ENCODE measurements at places on chromosomes 12 and 14.
A peak's percentile ranks its signal among the peaks of the same experiment; 100 is the strongest.

- DNase-seq: no peak
Measured at GRCh38 chr12:67826946-67827720, 162.1 kb upstream of the IFNG-AS1 start.

DNA sequence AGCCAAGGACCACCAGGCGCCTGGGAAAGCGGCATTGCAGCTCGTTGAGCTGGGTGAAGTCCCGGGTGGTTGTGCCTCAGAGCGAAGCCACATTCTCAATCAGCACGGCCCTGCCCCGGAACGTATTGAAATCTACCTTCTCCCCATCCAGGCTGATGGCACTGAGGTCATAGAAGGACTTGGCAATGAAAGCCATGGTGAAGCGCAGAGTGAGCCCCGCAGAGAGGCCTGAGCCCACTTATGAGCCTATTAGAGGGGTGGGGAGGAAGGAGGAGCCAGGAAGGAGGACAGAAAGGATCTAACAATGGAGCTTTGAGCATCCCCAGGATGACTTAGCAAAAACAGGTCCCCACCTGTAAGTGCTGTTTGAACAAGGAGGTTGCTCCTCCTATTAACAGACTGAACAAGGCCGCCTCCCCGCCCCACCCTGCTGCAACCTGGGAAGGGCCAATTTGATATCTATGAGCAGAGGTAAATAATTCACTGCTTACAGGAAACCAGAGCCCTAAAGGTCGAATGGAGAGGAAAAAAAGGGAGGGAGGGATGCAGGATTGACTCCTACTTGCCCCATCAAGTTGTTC lies at the start of gene GPX2:
GPX2 (minus strand) TSS at position 215 of the 581 bp plus-strand sequence; CDS start at position 196, 19 bp downstream.
- DNase-seq: no peak

DNA sequence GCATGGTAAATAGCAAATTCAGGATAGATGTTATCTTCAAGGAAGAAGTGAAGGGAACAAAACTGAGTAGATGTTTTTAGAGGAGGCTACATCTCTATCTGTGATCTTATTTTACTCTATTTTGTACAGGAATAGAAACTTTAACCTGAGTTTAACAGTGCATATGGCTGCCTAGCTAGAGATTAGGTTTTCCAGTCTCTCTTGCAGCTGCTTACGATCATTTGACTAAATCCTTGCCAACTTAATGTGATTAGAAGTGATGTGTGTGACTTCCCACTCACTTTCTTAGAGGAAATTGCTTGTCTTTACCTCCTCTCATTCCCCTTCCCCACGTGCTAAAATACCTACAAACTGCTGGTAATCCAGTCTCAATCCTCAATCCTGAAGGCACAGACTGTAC lies 26.5 kb upstream of the SLC15A5 start:
- no peak for DNase-seq

DNA sequence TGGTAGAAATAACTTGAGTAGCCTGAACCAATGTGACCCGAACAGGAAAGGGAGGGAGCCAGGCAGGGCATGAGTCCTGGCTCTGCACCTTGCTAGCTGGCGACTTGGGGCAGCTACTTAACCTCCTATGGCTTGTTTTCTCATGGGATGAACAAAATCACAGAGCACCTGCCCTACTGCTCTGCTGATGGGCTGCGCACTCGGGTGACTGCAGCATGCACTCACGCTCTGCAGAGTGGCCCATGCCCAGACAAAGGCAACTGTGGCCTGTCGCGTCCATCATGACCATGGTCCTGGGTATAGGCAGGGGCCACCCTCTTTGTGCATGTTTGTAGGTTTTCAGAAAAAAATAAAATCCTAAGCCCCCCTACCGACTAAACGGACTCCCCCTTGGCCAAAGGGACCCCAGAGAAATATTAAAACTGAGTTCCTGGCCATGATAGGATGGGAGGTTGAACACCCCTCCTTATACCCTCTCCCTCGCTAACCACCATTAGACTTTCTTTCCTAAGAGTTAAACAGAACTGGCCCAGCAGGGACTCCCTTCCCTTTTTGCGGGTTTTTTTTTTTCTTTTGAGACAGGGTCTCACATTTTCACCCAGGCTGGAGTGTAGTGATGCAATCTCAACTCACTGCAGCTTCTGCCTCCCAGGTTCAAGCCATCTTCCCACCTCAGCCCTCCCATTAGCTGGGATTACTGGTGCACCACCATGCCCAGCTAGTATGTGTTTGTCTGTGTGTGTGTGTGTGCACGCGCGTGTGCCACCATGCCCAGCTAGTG lies 32.5 kb downstream of the VWF start:
- DNase-seq: no peak

DNA sequence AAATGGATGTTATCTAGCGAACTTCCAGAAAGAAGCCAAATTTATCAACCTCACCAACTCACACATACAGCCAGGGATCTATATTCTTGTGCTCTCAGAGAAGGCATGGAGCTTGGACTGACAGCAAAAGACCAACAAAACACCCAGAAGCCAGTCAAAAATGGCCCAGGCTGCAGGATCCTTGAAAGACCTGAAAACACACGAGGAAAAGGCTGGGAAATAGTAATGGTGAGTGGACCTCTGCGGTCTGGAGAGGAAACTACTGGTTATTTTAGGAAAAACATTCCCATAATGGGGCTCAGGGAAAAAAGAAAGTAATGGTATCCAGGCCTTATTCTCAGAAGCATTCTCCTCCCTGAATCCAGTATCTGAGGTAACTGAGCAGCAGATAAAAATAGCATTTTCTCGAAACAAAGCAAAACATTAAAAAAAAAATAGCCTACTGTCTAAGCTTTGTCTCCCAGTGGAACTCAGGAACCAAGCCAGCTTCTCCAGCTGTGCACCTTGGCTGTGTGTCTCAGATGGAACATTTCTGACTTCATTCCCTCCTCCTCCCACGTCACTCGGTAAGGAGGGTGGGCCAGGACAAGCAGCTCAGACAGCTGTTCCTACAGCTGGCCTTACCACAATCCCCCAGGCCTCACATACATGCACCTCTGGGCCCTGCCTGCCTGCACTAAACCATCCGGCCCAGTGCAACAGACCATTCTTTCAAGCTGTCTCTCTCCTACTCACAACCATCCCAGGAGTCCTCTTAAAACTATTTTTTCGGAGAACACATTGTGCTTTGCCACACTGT lies 249.9 kb downstream of the DAD1 start:
- DNase-seq: no peak

DNA sequence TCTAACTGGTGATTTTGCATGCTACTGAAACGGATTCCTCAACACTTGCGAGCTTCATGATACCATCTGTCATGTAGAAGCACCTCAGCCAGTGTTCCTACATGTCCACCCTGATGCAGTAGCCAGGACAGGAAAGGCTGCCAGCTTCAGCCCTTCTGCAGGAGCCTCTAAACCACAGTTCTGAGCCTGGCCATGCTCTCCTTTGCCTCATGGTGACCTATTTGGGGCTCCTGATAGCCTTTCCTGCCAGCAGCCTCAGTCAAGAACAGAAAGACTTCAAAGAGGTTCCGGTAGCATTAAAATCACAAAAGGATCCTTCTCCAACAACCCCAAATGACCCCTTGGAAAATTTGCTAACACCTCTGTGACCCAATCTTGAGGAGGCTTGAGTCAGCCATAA lies 96.0 kb downstream of the CNTN1 start:
- no peak for DNase-seq

- peak; percentile 92 for DNase-seq
Measured at GRCh38 chr14:64540208-64541202, at the start of gene HSPA2. Gene HSPA2 (plus strand): TSS chr14:64540741. CDS start chr14:64540850, 109 bp downstream.

- no peak for DNase-seq
Measured at GRCh38 chr14:74444866-74445265, 18.9 kb upstream of the SYNDIG1L start.

- DNase-seq: no peak
Measured at GRCh38 chr14:34113005-34113511, 162.2 kb upstream of the EGLN3 start.

GRCh38 chr12:2118481-2119255 lies 65.9 kb downstream of the CACNA1C start:
- DNase-seq: no peak

DNA sequence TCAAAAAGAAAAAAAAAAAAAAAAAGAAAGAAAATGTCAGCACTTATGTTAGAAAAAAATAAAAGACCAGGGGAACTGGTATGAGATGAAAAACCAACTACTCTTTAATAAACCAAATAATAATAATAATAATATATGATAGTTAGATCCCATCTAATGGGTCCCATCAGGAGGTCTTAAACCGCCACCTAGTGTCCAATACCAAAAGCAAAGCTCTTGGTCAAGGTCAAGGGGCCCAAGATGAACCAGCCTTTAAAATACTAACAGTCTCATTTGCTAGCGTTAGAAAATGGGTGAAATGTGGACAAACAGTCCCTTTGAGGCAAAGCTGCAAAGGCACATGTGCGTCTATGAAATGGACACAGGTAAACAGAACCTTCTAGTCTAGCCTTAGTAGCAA lies 12.3 kb downstream of the BRAP start:
- no peak for DNase-seq

- no peak for DNase-seq
Measured at GRCh38 chr12:122048151-122048550, 26.5 kb downstream of the BCL7A start.

DNA sequence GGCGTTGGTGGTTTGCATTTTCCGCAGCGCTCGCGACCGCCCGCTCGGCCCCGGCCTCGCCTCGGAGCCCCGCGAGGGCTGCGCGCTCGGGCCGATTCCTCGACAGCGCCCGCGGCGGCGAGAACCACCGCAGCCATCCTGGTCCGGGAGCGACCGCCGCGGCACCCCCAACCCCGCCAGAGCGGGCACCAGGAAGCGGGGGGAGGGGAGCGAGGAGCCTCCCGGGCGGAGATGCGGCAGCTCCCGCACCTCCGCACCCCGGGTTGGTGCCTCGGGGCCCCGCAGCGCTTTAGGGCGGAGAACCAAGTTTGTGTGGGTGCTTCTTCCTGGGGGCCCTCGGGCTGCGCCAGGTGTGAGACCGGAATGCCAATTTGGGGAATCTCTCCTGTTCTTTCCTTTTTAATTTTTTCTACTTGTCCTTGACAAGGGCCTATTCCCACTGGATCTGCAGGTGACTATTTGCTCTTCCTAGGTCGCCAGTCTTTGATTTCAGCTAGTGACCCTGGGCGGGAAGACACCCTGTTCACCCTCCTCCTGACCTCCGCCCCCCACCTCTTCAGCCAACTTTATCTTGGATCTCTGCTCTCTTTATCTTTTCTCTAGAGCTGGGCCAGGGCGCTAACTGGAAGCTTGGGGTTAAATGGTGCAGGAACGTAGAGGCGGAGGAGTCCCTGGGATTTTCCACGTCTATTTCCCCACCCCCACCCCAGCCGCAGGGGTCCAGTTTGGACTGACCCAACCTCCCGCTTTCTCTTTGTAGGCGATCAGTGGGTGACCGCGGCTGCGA lies at the start of gene SOCS2:
SOCS2 (plus strand) TSS at position 751 of the 787 bp plus-strand sequence. CDS start 223 bp downstream, outside the sequence.
- peak; percentile 23 for DNase-seq

DNA sequence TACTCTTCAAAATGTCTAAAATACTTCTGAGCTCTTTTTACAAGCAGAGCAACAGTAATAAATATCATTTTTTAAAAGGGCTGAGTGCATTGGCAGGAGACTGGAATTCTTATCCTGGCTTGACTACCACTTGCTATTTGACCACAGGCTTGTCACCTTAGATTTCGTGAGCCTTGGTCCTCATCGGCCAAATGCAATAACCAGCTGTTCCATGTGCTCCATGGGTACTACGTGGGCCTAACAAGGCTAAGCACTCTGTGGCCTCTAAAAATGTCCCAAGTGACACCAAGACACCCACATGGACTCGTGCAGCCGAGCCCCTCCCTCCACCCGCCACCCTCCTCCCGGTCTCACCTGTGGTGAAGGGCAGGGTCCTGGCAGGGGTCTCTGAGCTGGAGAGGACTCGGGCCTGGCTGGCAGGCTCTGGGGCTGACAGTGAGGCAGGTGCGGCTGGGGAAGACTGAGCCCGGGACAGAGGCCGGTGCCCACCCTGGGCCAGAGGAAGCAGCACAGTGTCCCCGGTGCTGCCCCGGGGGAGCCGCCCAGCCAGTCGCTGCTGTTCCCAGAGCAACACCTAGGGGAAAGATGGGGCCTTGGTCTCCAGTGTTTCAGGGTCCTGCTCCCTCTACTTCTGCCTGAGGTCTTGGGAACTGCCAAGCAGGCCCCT lies 20.1 kb downstream of the SLC48A1 start:
- no peak for DNase-seq

GRCh38 chr12:6234906-6235305 lies 34.7 kb downstream of the CD9 start:
- DNase-seq: no peak

- DNase-seq: no peak
Measured at GRCh38 chr14:103868242-103868897, 21.0 kb upstream of the PPP1R13B start.

DNA sequence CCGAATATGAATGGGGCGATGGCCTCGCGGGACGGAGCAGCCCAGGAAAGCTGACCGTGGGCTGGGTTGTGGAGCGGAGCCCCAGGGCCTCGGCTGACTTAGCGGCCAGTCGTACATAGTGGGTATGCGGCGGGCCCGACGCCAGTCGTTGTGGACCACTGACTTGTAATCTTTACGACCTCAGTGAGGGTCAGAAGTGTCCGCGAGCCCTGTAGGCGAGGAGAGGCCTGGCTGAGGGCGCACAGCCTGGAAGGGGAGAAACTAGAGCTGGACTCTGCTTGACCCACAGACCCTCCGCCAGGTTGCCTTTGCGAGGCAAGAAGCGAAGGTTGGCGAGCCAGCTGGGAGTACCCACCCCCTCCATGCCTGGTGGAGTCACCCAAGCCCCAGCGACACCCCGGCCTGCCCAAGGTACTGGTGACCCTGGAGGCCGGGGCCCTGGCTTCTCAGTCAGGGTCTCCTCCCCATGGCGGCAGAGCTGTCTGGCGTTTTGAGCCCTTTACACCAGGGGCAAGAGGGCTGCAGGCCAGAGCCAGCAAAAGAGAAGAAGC lies 15.6 kb upstream of the DYNC1H1 start:
- no peak for DNase-seq
